ENCODE measurements at places on chromosomes 5 and 9. TPM values are rescaled to one million over a fixed set of nuclear protein-coding genes. Genes with fewer than 3 reads are reported as not detected.

Gene EDIL3
- total RNA-seq = 17.6 TPM

Gene CARTPT
- not detected for total RNA-seq

Gene ZNF462
- total RNA-seq = 34.8 TPM

Gene PCDHB8
- 7.6 TPM for total RNA-seq

Gene ATP10B
- total RNA-seq = not detected

Gene SLC34A1
- total RNA-seq = not detected

Gene ARRDC3
- 33.0 TPM for total RNA-seq

Gene PFN3
- total RNA-seq = not detected

Gene GMCL2
- not detected for total RNA-seq

Gene FOXD1
- total RNA-seq = 63.3 TPM

Gene PPP1R2B
- total RNA-seq = 0.10 TPM

Gene DMRT3
- not detected for total RNA-seq

Gene DND1
- 1.8 TPM for total RNA-seq

Gene GADD45G
- total RNA-seq = 1.2 TPM

Gene ADAMTSL2
- 0.10 TPM for total RNA-seq

Gene PCDHGA12
- total RNA-seq = 0.21 TPM

Gene BTNL8
- total RNA-seq = not detected

Gene FAM78A
- total RNA-seq = 0.59 TPM

Gene PAEP
- total RNA-seq = not detected

Gene SH3GL2
- not detected for total RNA-seq

Gene CYLC2
- not detected for total RNA-seq

Gene INSL4
- total RNA-seq = not detected

Gene EMB
- total RNA-seq = 65.9 TPM

Gene ANKRD34B
- 0.10 TPM for total RNA-seq

Gene PCDHB14
- 0.80 TPM for total RNA-seq

Gene CBY3
- 0.39 TPM for total RNA-seq

Gene PCDHGA9
- 0.15 TPM for total RNA-seq

Gene ANKRD55
- total RNA-seq = not detected

Gene BARHL1
- not detected for total RNA-seq

Gene INSYN2B
- total RNA-seq = 0.28 TPM

Gene ELOVL7
- 2.9 TPM for total RNA-seq

Gene ZNF367
- 12.4 TPM for total RNA-seq

Gene TAS2R1
- total RNA-seq = not detected

Gene ARPC5L
- 39.6 TPM for total RNA-seq

Gene PKD2L2
- not detected for total RNA-seq

Gene SPATA31E1
- not detected for total RNA-seq

Gene CAMK4
- 0.39 TPM for total RNA-seq

Gene FOXD4L6
- total RNA-seq = not detected

Gene ROR2
- 5.9 TPM for total RNA-seq

Gene ZBED3
- 6.8 TPM for total RNA-seq

Gene N4BP3
- 2.3 TPM for total RNA-seq

Gene PRRX2
- 6.3 TPM for total RNA-seq

Gene CERCAM
- total RNA-seq = 11.3 TPM

Gene SLIT3
- 26.4 TPM for total RNA-seq

Gene MLANA
- total RNA-seq = not detected

Gene SOHLH1
- total RNA-seq = not detected

Gene CDKN2B-AS1
- total RNA-seq = not detected

Gene SHB
- total RNA-seq = 59.9 TPM

Gene MFAP3
- total RNA-seq = 24.2 TPM

All from Panc1 (cell line).